ENCODE measurements at places on chromosomes 13 and 19.

DNA sequence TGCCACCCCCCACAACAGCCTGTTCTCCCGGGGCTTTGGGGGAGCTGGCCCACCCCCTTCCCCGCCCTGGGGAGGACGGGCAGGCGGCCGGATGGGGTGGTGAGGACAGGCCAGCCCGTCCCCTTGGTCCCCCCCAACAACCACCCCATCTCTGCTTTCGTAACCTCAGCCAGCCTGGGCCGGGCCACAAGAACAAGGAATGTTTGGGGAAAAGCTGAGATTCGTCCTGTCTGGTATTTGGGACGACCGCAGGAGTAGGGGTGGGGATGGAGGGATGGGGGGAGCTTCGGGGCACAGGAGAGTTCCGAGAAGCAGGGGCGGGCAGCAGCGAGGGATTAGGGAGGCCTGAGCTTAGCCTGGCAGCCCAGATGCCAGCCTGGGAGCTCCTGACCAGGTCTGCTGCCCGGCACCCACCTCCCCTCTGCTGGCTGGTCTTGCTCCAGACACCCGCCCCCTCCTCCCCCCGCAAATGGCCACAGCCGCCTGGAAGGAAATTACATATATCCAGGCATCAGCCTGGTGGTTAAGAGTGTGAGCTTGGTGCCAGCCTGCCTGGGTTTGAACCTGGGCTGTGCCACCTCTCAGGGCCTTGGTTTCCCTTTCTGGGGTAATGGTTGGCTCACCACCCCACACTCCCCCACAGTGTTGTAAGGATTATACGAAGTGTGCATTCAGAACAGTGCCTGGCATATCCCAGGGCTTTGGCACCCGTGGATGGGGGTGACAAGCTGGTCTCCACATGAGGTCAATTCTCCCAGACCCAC lies at the start of gene PODNL1:
Gene PODNL1, minus strand, starts transcription at position 117 of the 764 bp plus-strand sequence. CDS start 236 bp downstream, outside the sequence.
- no peak for DNase-seq

- DNase-seq: no peak
Measured at GRCh38 chr13:39929583-39929982, 274.1 kb downstream of the COG6 start.

DNA sequence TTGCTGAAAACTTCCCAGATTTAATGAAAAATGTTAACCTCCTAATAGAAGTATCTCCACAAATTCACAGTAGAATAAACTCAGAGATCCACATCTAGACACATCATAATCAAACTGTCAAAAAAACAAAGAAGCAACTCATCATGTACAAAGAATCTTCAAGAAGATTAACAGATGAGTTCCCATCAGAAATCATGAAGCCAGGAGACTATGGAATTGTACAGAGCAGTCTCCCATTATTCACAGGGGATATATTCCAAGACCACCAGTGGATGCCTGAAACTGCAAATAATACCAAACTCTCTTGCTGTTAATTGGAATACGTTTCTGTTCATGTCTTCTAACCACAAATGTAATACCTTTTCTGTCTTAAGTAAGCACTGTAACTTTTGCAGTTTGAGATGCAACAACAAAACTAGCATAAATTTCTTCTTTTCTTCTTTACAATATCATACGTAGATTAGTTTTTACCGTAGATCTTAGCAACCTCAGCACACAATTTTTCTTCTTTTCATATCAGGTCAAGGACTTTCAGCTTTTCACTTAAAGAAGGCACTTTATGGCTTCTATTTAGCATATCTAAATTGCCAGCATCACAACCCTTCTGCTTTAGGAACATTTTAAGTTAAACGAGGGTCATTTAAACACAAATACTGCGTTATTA lies 70.3 kb upstream of the MIR17HG start:
- DNase-seq: no peak

DNA sequence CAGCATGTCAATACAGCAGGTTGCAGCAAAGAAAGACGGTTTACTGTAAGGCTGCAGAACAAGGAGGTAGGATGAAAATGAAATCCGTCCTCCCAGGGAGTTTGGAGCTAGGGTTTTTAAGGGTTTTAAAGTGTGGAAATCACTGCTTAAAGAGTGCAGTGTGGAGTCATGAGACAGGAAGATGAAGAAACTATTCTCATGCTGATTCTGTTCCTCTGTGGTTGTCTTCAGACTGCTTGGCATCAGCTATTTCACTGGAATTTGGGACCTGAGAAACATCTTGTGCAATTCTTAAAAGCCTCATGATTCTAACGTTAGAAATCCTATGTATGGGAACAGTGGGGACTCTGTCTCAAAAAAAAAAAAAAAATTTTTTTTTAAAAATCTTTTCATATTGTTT lies 11.4 kb downstream of the ZNF331 start:
- no peak for DNase-seq

GRCh38 chr19:5873617-5874199 lies 3.4 kb upstream of the FUT5 start:
- no peak for DNase-seq

DNA sequence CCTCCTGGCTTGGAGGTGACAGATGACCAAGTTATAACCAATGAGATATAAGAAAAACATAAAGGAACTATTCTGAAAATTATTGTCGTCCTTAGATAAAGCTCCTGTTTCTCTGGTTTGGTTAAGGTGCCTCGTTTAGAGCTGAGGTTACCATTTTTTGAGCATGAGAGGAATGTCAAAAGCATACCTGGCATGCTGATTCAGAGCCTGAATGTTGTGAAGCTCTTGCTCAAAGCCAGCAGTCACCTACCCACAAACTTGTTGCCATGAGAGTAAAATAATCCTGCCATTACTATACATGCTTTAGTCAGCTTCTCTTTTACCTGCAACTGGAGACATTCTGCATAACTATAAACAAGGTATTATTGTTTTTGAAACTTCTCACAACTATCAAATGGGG lies 1116.2 kb downstream of the DIAPH3 start:
- no peak for DNase-seq

DNA sequence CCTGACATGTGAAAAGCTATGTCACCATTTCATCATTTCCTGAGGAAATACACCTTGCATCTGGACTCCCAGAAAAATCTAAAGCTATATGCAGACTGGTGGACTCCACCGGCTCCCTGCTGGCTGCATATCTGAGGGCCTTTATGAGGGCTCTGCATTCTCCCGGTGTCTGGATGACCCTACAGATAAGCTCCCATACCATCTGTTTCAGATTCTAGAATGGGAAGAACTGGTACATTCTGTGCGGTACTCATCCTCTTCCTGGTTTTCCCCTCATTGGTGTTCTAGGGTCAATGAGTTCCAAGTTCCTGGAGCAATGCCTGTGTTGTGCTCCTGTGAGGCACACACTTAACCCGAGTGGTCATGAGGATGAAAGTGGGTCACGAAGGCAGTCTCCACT lies 60.4 kb downstream of the COL4A1 start:
- no peak for DNase-seq

DNA sequence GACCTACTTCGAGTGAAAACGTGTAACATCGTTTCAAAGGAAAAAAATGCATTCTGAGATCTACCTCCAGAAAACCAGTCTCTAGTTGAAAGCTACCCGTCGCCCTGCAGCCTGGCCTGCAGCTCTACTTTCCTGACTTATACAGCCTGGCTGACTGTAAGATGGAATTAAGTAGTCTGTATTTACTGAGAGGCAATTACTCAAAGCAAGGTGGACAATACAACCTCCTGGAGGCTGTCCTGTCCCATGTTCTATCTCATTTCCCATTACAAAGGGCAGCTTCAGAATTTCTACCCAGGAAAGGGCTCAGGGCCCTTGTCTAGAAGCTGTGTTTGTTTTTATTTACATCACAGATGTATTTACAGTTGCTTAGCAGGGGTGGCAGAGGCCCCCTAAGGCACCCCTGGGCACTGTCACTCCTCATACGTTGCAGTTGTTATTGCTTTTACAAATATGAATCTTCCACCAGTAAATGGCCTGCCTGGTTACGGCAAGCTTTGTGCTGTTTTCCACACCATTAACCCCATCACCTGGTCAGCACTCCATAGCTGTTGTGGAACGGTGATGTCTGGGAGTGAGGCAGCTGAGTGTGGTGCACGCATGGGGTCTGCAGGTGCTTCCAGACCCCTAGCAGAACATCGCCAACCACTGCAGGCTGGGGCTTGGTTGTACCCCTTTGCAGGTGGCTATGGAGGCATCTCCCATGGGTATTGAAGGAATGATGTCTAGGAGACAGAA lies 46.3 kb upstream of the MTIF3 start:
- no peak for DNase-seq

- DNase-seq: peak; percentile 14
Measured at GRCh38 chr19:18663940-18664530, 19.4 kb upstream of the CRTC1 start.

DNA sequence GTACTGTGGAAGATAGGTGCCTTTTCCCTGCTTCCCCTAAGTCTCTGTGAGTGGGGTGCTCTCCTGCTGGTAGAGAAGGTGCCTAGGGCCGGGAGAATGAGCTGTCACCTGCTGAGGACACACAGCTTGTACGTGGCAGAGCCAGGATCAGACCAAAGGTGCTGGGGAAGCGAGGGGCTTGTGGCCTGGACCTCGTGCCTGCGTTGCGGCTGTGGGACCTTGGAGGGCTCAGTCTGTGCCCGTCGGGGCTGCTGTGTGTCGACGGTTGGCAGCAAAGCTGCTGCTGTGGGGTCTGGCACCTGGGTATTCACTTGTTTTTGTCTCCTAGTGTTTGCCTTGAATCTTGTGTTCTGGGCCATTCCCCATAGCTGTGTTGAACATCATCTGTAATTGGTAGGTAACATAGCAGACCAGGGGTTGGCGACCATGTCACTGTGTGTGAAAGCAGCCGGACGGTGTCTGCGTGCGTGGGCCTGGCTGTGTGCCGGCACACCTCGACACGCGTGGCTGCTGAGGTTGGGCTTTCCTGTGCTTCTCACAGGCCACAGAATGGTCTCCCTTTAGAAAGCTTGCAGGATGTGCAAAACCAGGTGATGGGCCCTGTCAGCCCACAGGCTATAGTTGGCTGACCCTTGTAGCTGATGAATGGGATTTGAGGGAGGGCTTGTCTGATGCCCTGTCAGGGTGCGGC lies 9.2 kb downstream of the U2AF2 start:
- DNase-seq: no peak

DNA sequence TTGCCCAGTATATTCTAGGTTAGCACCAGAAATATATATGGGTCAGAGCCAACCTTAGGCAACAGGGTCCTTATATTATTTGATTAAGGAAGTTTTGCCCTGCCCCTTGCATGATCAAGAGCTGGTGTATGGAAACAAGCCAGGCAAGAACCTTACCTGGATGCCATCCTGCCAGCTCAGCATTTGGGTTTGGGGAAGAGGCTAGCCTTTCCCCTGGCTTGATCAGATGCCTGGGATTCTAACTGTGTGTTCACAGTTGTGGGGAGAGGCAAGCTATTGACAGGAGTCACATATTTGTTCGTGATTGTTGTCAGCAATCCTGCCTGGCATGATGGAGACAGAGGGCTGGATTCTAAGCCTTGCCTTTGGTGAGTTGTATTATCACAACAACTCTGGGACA lies 260.0 kb upstream of the DACH1 start:
- DNase-seq: no peak

DNA sequence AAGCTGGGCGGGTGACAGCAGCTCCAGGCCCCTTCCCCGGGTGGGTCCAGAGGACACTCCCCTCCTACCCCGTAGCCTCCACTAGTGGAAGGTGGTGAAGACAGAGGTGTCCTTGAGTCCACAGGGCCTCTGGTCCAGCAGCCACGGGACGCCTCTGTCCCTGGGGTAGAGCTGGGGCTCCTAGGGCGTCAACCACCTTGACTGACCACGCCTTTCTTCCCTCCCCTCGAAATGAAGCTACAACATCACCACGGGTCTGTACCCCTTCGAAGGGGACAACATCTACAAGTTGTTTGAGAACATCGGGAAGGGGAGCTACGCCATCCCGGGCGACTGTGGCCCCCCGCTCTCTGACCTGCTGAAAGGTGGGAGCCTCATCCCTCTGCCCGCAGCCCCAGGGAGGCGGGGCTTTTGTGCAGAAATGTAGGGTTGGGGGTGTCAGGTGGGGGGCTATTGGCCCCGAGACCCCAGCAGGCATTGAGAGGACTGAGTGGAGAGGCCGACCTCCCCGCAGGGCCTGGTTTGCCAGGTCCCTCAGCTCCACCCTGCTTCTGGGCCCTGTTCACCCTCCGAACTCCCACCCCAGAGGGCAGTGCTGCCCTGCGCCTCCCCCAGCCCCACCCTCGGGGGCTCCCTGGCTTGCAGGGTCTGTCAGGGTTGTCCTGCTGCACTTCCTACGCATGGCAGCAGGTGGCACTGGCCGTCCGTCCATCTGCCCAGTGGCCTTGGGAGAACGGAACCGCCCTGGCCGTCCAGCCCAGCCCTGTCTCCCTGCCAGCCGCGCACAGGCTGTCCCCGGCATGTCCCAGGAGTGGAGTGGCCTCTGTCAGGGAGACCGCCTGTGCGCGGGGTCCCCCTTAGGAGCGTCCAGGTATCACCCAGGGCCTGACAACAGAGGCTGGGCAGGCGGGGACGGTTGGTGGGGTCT lies 15.7 kb downstream of the STK11 start:
- no peak for DNase-seq

DNA sequence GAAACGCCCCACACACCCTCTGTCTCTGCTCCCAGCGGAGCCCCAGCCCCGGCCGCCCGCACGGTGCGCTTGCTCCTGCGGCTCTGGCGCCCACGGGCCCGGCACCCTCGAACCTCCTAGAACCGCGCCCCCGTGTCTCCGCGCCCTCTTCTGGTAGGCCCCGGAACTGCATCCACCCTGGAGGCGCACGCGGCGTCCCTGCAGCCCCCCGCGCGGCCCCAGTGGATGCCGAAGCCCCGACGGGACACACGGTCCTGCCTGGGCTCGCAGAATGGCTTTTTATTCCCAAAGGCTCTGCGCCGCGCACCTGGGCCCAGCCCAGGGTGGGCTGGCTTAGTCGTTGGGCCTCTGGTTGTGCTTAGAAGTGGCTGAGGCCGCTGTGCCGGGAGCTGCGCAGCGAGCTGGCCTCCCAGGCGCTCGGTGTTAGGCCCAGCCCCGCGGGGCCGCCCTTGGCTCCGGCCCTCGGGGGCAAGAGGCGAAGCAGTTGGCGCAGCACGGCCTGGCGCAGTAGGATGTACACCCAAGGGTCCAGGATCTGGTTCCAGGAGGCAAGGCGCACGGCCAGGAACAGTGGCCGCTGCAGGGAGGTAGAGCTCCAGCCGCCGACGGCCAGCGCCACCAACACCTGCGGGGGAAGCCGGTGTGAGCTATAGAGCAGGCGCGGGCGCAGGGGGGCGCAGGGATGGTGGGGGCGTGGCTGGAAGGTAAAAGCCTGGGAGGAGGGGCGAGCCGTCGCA lies 2.8 kb downstream of the PTGER1 start:
- DNase-seq: peak; percentile 62

GRCh38 chr19:11323601-11324078 lies 15.8 kb downstream of the RAB3D start:
- no peak for DNase-seq
